ENCODE measurements at places on chromosomes 4 and X.

- DNase-seq, result no peak
Measured at GRCh38 chrX:148268673-148269072, 231.7 kb upstream of the AFF2 start.

GRCh38 chrX:68287419-68287818 is 145.9 kb downstream of the OPHN1 start:
- no peak for DNase-seq

- DNase-seq, result no peak
Measured at GRCh38 chrX:16112428-16112827, 10.9 kb upstream of the GRPR start.

- DNase-seq, result no peak
Measured at GRCh38 chr4:164648849-164649212, 105.1 kb upstream of the SMIM31 start.

- peak; percentile 47 for DNase-seq
Measured at GRCh38 chr4:37754410-37755185, 68.4 kb upstream of the RELL1 start.
